ENCODE measurements at places on chromosomes 7 and 10.

- DNase-seq: no peak
Observed at GRCh38 chr10:102630663-102631062, 13.6 kb upstream of the TRIM8 start.

- no peak for DNase-seq
Observed at GRCh38 chr7:15012135-15012534, 109.6 kb upstream of the DGKB start.

DNA sequence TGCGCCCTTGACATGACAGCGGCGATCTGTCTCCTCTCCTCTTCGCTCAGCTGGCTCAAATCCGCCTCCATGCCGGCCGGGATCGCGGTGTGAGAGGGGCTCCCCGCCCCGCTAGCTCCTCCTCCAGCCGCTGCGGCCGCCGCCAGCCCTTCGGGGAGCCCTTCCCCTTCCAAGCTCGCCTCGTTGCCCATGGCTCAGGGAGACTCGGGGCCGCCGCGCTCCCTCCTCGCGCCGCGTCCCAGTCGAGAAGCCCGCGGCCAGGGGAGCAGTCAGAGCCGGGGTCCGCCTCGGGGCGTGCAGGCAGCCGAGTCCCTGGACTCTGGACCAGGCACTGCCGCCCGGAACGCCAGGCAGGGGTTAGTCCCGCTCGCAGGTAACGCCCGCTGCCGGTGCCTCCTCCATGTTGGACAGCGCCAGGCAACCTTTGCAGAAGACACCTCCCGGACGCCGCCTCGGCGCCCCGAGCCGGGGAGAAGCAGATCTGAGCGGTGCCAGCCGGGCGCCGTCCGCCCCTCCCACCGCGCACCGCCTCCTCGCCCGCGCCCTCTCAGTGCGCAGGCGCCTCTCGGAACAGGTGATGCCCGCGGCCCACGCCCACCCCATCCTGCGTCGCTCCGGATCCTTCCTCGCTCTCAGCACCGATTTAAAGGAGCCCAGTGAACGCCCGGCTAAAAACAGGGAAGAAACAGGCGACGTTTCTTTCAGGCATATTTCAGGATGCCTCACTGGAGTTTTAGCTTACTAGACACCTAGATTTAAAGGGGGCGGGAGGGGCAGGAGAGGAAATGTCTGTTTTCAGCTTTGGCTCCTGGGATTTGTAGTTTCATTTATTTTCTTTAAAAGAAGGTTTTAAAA is at the start of gene PCLO:
PCLO (minus strand) TSS at position 483 of the 855 bp plus-strand sequence; CDS start at position 191, 292 bp downstream.
- peak; percentile 91 for DNase-seq

DNA sequence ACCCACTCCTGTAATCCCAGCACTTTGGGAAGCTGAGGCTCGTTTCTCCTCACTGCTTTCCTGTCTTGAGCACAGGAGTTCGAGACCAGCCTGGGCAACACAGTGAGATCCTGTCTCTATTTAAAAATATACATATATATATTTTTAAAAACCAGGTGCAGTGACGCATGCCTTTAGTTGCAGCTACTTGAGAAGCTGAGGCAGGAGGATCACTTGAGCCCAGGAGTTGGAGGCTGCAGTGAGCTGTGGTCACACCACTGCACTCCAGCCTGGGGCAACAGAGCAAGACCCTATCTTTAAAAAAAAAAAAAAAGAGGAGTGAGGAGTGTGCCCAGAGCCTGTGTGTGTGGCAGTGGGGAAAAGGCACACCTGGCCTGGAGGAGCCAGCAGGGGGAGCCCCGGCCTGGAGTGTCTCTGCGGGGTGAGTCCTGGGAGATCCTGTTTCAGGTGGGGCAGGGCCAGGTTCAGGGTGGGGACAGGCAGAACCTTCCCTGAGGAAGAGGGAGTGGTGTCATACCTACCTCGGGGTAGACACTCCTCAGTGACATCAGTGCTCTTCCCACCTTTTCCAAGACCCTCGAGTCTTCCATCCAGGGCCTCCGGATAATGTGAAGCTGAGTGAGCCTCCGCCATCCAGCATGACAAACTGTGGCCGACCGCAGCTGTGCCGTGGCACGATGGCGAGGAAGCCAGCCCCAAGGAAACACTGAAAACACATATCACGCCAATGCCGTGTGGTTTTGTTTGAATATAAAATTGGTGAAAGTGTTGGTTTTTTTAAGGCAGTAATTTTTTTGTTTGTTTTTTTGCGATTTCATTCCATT is 9.0 kb upstream of the ARPC1B start:
- DNase-seq: peak; percentile 48

GRCh38 chr7:108448584-108449505 is 7.4 kb downstream of the NRCAM start:
- DNase-seq: no peak

DNA sequence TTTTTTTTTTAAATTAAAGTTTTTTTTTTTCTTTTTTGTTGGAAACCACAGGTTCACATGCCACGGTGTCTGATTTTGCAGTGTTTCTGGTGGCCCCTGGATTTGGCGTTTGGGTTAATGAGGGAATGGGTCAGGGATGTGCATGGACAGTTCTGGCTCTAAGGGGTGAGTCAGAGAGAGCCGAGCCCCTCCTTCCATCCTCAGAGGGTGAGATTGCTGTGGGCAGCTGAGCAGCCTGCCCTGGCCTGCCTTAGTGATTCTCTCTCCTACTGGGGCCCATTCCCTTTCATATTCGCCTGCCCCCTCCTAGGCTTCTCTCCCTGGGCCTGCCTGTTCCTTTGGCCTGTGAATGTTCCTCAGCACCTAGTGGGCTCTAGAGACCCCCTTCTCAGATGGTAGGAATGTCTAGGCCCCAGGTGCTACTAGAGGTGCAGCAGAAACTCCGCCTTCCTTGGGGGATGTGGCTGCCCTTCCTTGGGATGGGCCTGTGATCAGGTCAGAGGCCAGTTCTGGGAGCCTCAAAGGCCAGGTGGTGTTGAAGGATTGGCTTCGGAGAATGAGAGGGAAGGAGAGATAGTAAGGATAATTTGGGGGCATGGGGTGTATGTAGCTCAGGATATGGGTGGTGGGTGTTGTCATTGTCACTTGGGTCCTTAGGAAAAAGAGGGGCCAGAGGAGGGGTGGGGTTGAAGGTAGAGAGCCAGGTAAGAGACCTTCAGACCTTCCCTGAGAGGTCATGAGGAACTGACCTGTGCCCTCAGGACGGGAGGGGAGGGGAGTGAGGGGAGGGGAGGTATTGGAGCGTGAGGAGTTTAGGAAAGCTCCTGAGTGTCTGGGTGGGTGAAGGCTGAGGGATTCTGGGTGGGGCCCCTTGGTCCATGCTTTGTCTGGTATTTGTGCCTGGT is 19.8 kb downstream of the TSPAN14 start:
- no peak for DNase-seq

GRCh38 chr10:102598243-102598642 is 46.0 kb upstream of the TRIM8 start:
- DNase-seq: no peak

DNA sequence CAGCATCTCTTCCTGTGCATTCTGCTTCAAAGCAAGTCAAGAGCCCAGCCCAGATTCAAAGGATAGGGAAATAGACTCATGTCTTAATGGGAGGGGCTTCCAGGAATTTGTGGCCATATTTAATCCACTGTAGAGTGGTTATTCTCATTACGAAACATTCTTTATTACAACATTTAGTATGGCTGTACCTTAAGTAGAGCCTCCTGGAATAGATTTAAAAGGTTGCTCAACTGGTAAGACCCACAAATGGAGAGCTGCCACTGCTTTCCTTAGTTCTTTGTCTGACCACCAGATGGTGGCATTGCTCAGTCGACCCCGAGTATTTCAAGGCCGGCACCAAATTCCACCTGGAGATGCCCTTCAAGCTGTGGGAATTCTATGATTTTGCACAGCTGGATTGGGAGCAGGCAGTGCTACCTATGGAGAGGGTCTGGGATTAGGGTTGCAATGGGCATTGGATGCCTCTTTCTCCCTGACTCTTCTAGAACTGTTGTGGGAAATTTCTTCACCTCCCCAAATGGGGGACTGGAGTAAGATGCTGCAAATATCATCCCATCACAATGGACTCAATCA is 102.2 kb downstream of the RBM20 start:
- DNase-seq: peak; percentile 62

DNA sequence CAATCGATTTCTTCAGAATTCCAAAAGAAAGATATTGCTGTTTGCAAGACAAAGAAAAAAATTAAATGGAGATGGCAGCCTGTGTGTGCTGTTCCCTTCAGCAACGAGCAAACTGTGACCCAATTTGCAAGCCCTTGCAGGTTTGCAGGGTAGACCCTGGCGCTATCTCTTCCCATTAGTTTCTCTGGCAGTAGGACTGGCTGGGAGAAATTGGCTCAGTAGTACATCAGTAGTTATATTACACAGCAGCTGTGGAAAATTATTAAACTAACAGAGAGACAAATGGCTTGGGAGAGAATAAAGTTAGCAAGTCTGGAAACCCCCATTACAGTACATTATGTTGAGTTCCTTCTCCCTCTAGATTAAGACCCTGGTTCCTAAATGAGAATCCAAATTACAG is 116.4 kb upstream of the ITGB1 start:
- DNase-seq: no peak

DNA sequence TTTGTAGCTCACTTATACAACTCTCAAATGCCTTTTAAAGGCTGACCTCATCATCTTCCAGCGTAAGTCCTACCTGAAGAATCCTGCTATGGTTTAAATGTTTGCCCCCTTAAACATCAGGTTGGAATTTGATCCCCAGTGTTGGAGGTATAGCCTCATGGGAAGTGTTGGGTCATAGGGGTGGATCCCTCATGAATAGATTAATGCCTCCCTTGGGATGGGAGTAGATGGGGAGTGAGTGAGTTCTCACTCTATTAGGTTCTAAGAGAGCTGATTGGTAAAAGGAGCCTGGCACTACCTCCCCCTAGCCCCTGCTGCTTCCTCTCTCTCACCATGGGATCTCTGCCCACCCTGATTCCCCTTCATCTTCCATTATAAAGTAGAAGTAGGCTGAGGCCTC is 285.6 kb downstream of the FZD1 start:
- no peak for DNase-seq

GRCh38 chr7:5284304-5285281 is 1.9 kb downstream of the SLC29A4 start:
- peak; percentile 61 for DNase-seq

- no peak for DNase-seq
Observed at GRCh38 chr7:24057243-24057642, 226.7 kb upstream of the NPY start.

GRCh38 chr10:82866424-82867020 is 991.5 kb downstream of the NRG3 start:
- no peak for DNase-seq

DNA sequence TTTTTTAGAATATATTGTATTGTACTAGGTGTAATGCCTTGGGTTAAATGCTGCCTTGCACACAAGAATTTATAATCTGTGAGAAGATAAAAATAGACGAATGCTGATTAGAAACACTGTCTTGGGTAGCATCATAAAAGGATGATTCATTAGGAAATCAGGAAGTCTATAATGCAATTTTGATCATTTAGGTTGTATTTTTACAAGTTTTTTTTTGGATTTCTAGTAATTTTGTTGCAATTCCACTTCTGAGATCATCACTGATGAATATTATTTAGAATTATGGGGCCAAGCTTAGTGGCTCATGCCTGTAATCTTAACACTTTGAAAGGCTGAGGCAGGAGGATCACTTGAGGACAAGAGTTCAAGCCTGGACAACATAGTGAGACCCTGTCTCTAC is 29.6 kb downstream of the WBP1L start:
- DNase-seq: no peak

- DNase-seq: no peak
Observed at GRCh38 chr10:128853537-128853936, 613.5 kb upstream of the MGMT start.

- no peak for DNase-seq
Observed at GRCh38 chr10:71554671-71555070, 158.0 kb downstream of the CDH23 start.

DNA sequence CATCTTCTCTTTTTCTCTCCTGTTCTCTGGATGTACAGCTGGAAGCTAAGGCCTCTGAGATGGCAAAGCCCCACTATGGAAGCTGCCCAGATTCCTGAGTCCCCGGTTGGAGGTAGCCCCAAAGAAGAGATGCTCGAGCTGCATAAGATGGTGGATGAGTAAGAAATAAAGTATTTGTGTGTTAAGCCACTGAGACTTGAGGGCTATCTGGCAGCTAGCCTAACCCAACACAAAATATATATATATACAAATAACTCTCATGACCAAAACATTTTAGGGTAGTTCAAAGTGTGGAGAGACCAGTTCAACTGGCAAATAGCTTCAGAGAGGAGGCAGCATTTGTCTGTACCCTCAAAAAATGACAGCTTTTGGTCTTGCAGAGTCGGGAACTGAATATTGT is 72.4 kb upstream of the PDE1C start:
- no peak for DNase-seq

DNA sequence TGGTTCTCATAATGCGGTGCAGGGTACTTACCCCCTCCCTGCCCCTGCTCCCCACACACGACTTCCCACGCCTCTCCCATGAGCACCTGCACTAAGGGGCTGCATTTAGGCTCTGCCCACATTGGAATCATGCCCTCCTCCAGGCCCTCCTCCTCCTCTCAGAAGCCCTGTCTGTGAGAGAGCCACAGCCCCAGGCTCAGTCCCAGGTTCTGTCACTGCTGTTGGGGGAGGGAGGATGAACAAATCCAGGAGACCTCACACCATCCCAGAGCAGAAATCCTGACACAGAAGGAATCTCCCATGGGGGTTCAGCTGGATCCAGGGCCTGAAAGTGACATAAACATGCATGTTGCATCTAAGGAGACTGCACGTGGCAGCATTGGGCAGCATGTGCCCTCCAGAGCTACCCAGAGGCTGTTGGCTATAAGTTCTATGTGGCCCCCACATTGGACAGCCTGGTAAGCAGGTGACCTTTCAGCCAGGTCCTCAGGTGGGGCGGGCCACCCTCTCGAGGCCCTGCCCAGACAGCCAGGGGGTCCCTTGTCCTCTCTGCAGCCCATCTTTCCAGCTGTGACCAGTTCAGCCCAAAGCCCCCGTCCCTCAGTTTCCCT is 1.6 kb upstream of the PILRA start:
- no peak for DNase-seq

- no peak for DNase-seq
Observed at GRCh38 chr7:50803359-50804337, 21.0 kb upstream of the GRB10 start.

- DNase-seq: no peak
Observed at GRCh38 chr10:92142949-92143348, 147.9 kb downstream of the CPEB3 start.

GRCh38 chr10:102491136-102491535 is 11.4 kb downstream of the ACTR1A start:
- no peak for DNase-seq

GRCh38 chr10:124680675-124681074 is 63.5 kb downstream of the FAM53B start:
- no peak for DNase-seq

- no peak for DNase-seq
Observed at GRCh38 chr10:79060641-79061255, 8.0 kb upstream of the ZMIZ1 start.

GRCh38 chr7:101819183-101819582 is 1.8 kb downstream of the CUX1 start:
- no peak for DNase-seq

DNA sequence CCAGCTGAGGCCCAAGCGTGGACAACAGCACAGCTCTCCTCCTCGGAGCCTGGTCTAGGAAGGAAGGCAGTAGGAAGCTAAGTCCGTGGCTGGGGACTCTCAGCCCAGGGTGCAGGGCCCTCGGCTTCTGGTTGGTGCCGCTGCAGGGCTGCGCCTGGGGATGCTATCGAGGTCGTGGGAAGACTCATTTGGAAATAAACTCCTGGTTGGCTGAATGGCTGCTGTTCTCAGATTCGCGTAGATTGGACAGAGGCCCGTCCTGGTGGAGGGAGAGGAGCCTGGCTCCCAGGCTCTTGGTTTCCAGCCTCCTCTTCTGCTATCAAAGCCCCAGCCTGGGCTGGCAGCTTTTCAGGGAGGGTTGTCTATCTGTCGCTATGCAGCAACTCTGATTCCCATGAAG is 152.6 kb upstream of the FZD8 start:
- DNase-seq: no peak

GRCh38 chr10:79223091-79224048 is 123.9 kb upstream of the PPIF start:
- DNase-seq: peak; percentile 69

All from nephron progenitor cell (in vitro differentiated cells).